ENCODE measurements at places on chromosomes 7 and 10.
A peak's percentile ranks its signal among the peaks of the same experiment; 100 is the strongest.

GRCh38 chr7:28782362-28782761, 175.8 kb downstream of the TRIL start:
- no peak for DNase-seq

- no peak for DNase-seq
These were observed 11.8 kb upstream of the OPN4 start for GRCh38 chr10:86642499-86642898.

- DNase-seq, result no peak
These were observed 168.7 kb downstream of the LRRC4 start for GRCh38 chr7:127862525-127862924.

- no peak for DNase-seq
These were observed 22.3 kb downstream of the AMZ1 start for GRCh38 chr7:2710286-2710655.

DNA sequence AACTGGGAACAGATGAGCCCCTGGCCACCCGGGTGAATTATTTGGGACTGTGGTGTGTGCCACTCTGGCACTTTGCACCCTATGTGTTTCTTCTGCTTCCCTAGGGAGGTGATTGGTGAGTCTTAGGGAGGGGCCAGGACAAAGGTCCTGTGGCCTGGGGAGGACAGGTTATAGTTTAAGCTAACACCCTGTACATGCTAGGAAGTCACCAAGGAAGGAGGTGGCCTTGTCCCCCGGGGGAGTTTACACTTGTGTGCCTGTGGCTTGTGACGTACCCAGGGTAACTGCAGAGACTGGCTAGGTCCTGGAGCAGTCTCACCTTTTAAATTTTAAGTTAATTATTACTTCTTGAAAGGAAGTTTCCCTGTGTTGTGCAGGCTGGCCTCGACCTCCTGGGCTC, 196.2 kb downstream of the BAMBI start:
- no peak for DNase-seq

DNA sequence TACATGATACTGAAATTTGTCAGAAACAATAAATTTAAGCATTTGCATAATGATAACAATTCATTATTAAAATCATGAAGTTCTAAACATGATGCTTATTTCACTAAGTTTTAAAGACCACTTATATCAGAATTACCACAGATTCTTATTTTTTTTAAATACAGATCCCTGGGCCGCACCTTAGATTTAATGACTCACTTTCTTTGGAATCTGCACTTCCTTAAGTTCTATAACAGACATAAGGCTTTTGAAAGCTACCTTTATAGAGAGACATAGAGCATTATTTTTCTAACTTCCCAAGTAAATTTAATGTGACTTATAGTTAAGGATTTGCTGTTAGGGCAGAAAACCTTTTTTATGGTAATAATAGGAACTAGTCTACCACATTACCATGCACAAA, 214.9 kb downstream of the IPMK start:
- DNase-seq, result no peak

DNA sequence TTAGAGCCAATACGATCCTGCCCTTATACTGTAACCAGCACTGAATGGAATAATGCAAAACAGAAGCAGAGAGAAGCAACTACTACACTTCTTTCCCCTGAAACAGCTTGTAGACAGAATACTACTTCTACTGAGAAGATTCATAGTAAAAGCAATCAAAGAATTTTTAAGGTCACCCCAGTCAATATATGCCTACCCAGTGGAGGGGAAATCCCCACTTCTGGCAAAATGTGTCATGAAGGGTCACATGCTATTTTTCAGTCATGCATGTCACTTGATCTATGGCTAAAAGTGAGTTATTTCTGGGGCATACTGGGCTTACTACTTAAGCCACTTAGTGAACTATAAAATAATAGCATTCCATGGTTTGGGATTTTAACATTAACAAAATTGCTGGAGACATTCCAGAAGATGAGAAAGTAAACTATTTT, 25.6 kb downstream of the IRF5 start:
- peak; percentile 44 for DNase-seq

- DNase-seq, result no peak
These were observed 7.8 kb downstream of the RNF216 start for GRCh38 chr7:5773661-5774086.

DNA sequence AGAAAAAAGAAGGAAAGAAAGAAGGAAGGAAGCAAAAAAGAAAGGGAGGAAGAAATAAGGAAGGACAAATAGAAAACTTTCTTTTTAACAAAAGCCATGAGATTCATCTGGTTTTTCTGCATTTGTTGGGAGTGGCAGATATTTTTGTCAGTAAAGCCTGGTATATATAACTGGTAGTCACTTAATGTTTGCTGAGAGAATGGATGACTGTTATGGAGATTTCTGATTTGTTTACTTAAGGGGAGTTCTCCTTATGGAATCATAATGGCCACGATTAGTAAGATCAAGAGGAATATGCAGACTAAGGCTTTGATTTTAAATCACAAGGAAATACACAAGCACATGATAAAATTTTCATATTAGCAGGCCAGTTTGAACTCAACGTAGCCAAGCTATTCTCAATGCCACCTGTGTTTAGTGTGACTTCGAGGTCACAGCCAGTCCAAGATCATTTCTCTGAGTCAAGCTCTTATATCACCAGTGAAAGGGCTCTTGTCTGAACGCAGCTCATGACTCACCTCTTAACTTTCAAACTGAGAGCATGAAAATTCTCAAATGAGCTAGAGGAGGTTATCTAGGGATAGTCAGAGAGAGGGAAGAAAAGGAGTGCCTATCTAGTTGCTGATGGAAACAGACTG, 445.1 kb upstream of the ZMIZ1 start:
- no peak for DNase-seq

DNA sequence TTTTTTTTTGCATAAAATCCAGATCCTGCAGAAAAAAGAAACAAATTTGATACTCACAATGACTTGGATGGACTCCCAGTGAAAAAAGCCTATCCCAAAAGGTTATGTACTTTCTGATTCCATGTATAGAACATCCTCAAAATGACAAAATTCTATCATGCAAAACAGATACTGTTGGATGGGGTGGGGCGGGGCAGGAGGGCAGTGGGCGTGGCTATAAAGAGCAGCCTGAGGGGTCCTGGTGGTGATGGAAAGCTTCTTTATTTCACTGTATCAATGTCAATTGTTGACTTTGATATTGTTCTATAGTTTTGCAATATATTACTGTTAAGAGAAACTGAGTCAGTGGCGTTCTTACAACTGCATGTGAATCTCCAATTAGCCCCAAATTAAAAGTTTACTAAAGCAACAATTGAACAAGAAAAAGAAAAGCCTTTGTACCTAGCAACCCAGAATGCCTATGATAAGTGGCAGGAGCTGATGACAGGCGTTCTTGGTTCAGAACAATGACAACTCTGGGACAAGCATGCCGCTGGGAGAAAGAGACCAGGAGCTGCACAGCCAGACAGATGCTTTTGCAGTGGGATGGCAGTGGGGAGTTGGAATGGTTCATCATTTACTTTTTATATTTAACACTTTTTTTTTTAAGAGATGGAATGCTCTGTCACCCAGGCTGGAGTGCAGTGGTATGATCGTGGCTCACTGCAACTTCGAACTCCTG, 101.9 kb downstream of the LHPP start:
- no peak for DNase-seq

- no peak for DNase-seq
These were observed 63.0 kb upstream of the SP4 start for GRCh38 chr7:21364801-21365271.

DNA sequence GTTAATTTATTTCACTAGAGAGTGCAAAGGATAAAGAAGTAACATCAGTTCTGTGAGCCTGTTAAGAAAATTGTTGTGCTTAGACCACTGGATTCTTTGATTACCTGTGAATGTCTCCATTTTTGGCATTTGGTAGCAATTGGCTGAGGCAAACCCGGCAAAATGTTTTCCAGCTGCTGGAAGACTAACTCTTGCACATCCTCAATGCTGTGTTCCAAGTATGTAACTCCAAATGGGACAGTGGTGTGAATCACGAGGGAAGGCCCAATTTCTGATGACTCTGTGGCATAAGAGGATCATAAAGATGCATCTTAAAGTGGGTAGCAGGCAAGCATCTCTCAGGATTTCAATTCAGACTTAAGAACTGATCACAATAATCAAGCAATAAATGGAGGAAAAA, 268.8 kb downstream of the RNLS start:
- no peak for DNase-seq

GRCh38 chr7:84324136-84324630, 129.6 kb upstream of the SEMA3A start:
- no peak for DNase-seq

- DNase-seq, result no peak
These were observed 50.8 kb downstream of the RBM20 start for GRCh38 chr10:110694820-110695538.

DNA sequence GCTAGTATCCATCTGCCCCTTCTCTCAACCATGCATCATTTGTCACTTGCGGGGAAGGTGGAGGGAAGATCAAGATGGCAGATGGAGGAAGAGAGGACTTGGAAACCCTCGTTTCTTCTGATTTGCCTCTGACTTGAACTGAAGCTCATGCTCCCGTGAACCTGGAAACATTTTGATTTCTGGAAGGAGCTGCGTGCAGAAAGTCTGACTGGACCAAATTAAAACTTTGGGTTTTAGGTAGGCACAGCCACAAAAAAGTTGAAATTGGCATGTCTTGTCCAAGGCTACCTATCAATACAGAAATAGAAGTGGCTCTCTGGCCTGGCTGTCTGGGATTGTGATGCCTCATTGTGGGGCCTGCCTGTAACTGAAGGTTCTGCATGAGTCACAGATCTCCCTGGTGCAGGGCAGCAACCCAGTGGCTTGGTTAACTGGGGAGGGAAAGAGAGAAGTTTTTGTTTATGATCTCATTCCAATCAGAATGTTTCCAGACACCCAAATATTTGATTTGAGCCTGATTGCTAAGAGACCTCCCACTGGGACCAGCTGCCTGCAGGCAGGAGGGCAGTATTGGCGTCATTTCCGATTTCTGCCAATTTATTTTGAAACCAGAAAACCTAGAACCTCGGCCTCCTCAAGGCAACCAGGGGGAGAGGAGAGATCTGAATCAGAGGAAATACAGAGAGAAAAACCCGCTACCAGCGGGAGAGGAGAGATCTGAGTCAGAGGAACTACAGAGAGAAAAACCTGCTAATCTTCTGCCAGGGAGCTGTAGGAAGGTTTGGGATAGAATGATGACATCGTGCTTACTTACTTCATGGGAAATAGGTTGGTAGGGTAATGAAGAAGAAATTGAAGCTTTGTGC, 363.6 kb downstream of the ANKRD30A start:
- DNase-seq, result no peak

Measured in activated CD4-positive, alpha-beta T cell treated with anti-CD3 and anti-CD28 coated beads, Interleukin-2, amount 50 U/mL, for 24 hours (primary cell).